ENCODE measurements at places on chromosomes 1 and 21. TPM values are rescaled to one million over a fixed set of nuclear protein-coding genes. Genes with fewer than 3 reads are reported as not detected.

- H3K36me3 ChIP-seq, result no peaks in the 10 kb centered on the region
- no peaks in the 10 kb centered on the region for H3K27me3 ChIP-seq
- no peak for DNase-seq
- H3K4me3 ChIP-seq, result no peak overlapping the region
Measured at GRCh38 chr1:217526636-217527035, 104.3 kb downstream of the GPATCH2 start.

GRCh38 chr21:45022736-45023135, 51.6 kb upstream of the ADARB1 start:
- no peak overlapping the region for H3K4me3 ChIP-seq
- H3K27ac ChIP-seq, result no peak overlapping the region
- H3K27me3 ChIP-seq, result peaks cover 6% of the 10 kb centered on the region
- DNase-seq, result no peak

- no peaks in the 10 kb centered on the region for H3K27me3 ChIP-seq
- no peak for DNase-seq
- no peak overlapping the region for H3K4me3 ChIP-seq
- no peaks in the 10 kb centered on the region for H3K4me1 ChIP-seq
- H3K27ac ChIP-seq, result no peak overlapping the region
Measured at GRCh38 chr1:11178021-11179015, 10.8 kb upstream of the ANGPTL7 start.

GRCh38 chr1:36124404-36125128, 456 bp downstream of the COL8A2 start:
- H3K27ac ChIP-seq, result no peak overlapping the region
- DNase-seq, result no peak
- H3K4me1 ChIP-seq, result no peaks in the 10 kb centered on the region

- H3K27ac ChIP-seq, result no peak overlapping the region
- H3K4me3 ChIP-seq, result no peak overlapping the region
- no peaks in the 10 kb centered on the region for H3K4me1 ChIP-seq
Measured at GRCh38 chr1:50832167-50832566, 127.9 kb downstream of the FAF1 start.

- no peaks in the 10 kb centered on the region for H3K36me3 ChIP-seq
- peaks cover 5% of the 10 kb centered on the region for H3K27me3 ChIP-seq
- H3K27ac ChIP-seq, result no peak overlapping the region
- no peaks in the 10 kb centered on the region for H3K4me1 ChIP-seq
- no peak for DNase-seq
Measured at GRCh38 chr1:11540773-11541160, 61.8 kb downstream of the DISP3 start.

- peaks cover 28% of the 10 kb centered on the region for H3K36me3 ChIP-seq
- peak overlapping the region; percentile 92 for H3K4me3 ChIP-seq
- H3K27me3 ChIP-seq, result no peaks in the 10 kb centered on the region
- no peak overlapping the region for H3K27ac ChIP-seq
- H3K4me1 ChIP-seq, result peaks cover 69% of the 10 kb centered on the region
Measured at GRCh38 chr1:225879521-225880221, 2.5 kb downstream of the TMEM63A start.

DNA sequence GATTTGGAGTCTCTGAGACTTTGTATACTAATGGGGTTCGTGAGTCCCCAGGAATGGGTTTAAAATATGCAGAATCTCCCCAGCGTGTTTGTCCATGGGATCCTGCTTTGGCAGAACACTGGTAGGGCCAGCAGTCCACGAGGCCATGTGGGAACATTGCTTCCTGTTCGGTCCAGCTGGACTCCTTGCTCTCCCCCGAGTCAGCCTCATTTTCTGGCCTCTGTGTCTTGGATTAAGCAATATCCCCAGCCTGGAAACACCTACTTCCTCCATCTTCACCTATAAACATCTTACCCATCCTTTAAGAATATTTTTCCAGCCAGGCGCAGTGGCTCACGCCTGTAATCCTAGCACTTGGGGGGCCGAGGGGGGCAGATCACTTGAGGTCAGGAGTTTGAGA, 142.4 kb downstream of the NAV1 start:
- H3K27ac ChIP-seq, result no peak overlapping the region
- no peaks in the 10 kb centered on the region for H3K27me3 ChIP-seq
- H3K4me3 ChIP-seq, result no peak overlapping the region
- no peaks in the 10 kb centered on the region for H3K4me1 ChIP-seq

DNA sequence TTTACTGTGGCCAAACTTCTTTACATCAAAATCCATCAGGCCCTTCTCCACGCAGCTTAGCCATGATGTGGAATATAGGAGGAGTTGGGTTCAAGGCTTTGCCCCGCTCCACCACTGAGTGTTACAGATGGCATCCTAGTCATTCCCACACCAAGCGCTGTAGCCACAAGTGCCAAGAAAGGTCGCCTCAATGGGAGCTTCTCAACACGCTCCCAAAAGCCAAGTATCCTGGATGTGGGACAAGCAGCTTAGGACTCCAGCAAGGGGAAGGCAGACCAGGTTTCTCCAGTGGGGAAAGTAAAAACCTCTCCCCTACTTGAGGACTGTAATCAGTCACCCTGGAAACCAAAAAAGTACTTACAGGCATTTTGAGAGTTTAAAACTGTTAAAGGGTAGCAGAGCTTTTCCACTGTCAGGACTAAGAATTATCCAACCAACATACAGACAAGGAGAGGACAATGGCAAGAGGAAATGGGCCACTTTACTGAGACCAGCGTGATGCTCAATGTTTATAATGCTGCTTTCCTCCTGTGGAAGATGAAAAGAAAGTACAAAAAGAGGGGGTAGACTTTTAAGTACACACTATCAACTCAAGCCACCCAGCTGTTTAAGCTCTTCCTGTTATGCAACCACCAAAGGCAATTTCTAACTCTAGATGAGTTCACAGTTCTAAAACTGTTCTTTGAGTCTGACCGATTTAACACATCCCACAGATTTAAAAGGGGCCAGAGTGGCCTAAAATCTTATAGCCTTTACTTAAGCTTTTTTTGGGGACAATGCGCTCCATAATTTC, 120.7 kb upstream of the KRTAP19-8 start:
- H3K27me3 ChIP-seq, result no peaks in the 10 kb centered on the region
- no peak overlapping the region for H3K27ac ChIP-seq
- peak overlapping the region; percentile 39 for H3K4me3 ChIP-seq
- no peak for DNase-seq

GRCh38 chr1:184806296-184806721, 51.7 kb upstream of the EDEM3 start:
- no peak overlapping the region for H3K27ac ChIP-seq
- H3K4me1 ChIP-seq, result no peaks in the 10 kb centered on the region
- H3K27me3 ChIP-seq, result no peaks in the 10 kb centered on the region
- H3K36me3 ChIP-seq, result peaks cover 10% of the 10 kb centered on the region
- no peak overlapping the region for H3K4me3 ChIP-seq

GRCh38 chr1:80917225-80917624, 883.5 kb upstream of the ADGRL2 start:
- H3K4me3 ChIP-seq, result no peak overlapping the region
- H3K27me3 ChIP-seq, result no peaks in the 10 kb centered on the region
- H3K4me1 ChIP-seq, result no peaks in the 10 kb centered on the region

DNA sequence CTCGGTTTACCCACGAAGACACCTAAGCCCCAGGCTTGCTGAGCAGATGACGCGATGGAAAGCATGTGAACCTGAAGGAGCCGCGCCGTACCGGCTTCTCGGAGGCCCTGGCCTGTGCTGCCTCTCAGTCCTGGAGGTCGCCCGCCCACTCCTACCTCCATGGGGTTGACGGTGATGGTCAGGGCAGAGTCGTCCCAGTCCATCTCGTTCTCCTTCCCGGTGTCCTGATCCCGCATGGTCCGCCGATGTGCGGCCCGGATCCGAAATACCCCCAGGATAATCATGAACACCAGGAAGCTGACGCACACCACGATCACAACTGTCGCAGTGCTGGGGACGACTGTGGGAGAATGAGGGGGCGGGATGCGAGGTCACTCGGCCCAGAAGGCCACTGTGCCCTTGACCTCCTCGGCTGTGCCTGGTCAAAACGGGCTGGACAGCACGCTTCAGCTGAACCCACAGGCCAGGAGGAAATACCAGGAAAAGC, 79.6 kb downstream of the PIK3CD start:
- H3K4me3 ChIP-seq, result no peak overlapping the region
- H3K27me3 ChIP-seq, result no peaks in the 10 kb centered on the region
- no peak overlapping the region for H3K27ac ChIP-seq
- DNase-seq, result no peak
- peaks cover 64% of the 10 kb centered on the region for H3K4me1 ChIP-seq

- peaks cover 4% of the 10 kb centered on the region for H3K4me1 ChIP-seq
- no peak overlapping the region for H3K4me3 ChIP-seq
- H3K27ac ChIP-seq, result no peak overlapping the region
- no peaks in the 10 kb centered on the region for H3K36me3 ChIP-seq
Measured at GRCh38 chr1:241532864-241533263, 686 bp downstream of the KMO start.

KCNJ10 gene
- not detected for total RNA-seq

ERO1B gene
- 4.8 TPM for total RNA-seq

OR2T2 gene
- not detected for total RNA-seq

All from CD8-positive, alpha-beta memory T cell (primary cell).